ENCODE measurements at places on chromosomes 12 and 14.

DNA sequence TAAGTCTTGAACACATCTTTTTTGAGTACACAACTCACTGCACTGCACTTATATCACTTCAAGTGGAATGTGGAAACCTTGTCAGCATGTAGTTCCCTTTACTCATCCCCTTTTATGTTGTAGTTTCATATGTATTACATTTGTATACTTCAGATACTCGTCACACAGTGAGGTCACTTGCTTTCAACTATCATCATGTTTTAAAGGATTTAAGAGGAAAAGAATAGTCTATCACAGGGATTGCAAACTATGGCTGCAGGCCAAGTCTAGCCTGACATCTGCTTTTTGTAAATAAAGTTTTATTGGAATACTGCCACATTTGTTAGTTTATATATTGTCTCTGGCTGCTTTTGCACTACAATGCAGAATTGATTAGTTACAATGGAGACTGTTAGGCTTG lies 24.3 kb downstream of the CNOT2 start:
- no peak for DNase-seq

DNA sequence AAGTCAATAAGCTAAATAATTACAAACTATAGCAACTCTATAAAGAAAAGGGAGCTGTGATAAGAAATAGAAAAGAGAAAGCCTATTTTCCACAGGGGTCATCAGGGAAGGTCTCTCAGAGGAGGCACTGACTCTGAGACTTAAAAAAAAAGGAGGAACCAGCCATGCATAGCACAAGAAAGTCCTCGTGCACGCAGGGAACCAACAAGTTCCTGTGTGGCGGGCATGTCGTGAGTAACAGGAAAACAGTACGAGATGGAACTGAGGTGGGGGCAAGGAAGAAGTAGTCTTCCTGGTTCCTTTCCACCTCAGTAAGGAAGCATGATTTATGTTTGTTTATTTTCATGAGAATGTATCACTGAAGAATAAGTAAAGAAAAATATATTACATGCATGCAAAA lies 367.0 kb upstream of the TMEM132C start:
- no peak for DNase-seq

DNA sequence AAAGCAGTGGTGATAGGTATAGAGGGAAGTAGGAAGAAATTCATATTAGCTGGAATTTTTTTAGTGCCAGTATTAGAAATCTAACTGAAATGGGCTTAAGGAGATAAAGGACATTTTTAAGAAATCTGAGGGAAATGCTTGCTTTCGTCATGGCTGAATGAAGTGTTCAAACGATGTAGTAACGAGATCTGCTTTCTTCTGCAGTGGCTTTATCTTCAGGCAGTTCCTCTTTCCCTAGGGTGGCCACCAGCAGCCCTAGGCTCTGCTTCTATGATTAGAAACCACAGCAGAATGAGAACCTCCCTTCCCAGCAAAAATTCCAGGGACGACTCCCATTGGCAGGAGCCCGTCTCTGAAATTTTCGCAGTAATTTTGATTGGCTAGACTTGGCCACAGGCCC lies 163.9 kb upstream of the FRMD6 start:
- no peak for DNase-seq

DNA sequence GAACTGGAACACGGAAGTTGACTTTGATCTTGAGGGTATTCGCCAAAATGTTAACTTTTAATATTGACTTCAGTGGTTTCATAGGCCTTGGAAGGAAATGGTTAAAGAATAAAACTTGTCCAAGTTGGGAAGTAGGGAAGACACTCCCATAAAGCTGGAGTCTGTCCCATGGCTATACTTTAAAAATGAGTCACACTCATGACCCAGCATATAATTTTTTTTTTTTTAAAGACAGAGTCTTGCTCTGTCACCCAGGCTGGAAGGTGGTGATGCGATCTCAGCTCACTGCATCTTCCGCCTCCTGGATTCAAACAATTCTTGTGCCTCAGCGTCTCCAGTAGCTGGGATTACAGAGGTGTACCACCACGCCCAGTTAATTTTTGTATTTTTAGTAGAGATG lies 19.6 kb downstream of the TMPRSS12 start:
- no peak for DNase-seq

- DNase-seq = no peak
Measured at GRCh38 chr12:95705143-95705542, 85.4 kb downstream of the NTN4 start.

Data from pulmonary artery endothelial cell (primary cell).